ENCODE measurements at places on chromosomes 7 and 10. TPM values are rescaled to one million over a fixed set of nuclear protein-coding genes. Genes with fewer than 3 reads are reported as not detected.

The C10orf90 gene
- 3.8 TPM for total RNA-seq

The SNCG gene
- total RNA-seq: 9.6 TPM

The LIPF gene
- total RNA-seq: not detected

The GARIN1A gene
- total RNA-seq: 0.57 TPM

The CADPS2 gene
- 0.03 TPM for total RNA-seq

The TRIL gene
- total RNA-seq: not detected

The LRRD1 gene
- not detected for total RNA-seq

The INMT gene
- not detected for total RNA-seq

The PRKAR2B gene
- 2.4 TPM for total RNA-seq

The CALML3 gene
- total RNA-seq: not detected

The ICA1 gene
- 0.66 TPM for total RNA-seq

The GPNMB gene
- total RNA-seq: 4.6 TPM

The VIPR2 gene
- 0.06 TPM for total RNA-seq

The EBLN1 gene
- total RNA-seq: not detected

The BEND7 gene
- 7.5 TPM for total RNA-seq

The GDF2 gene
- not detected for total RNA-seq
